ENCODE measurements at places on chromosomes 2 and 18. TPM values are rescaled to one million over a fixed set of nuclear protein-coding genes. Genes with fewer than 3 reads are reported as not detected.
A peak's percentile ranks its signal among the peaks of the same experiment; 100 is the strongest.

- no peak for DNase-seq
Observed at GRCh38 chr2:79971807-79972206, 332.7 kb downstream of the LRRTM1 start.

GRCh38 chr2:96521219-96521618 lies 15.3 kb upstream of the ARID5A start:
- DNase-seq: no peak

DNA sequence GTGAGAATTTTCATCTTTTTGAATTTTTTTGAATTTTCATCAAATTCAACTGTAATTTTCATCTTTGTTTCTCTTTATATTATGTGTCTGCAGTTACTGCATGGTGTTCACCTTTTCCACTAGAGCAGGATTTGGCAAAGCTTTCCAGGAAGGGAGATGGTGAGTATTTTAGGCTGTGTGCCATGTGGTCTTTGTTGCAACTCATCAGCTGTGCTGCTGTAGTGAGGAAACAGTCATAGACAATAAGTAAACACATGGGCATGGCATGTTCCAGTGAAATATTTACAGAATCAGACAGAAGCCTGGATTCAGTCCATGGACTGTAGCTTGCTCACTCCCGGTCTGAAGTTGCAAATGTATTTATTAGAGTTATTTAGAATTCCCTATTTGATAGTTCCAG lies 120.4 kb downstream of the DCDC2C start:
- DNase-seq: no peak

DNA sequence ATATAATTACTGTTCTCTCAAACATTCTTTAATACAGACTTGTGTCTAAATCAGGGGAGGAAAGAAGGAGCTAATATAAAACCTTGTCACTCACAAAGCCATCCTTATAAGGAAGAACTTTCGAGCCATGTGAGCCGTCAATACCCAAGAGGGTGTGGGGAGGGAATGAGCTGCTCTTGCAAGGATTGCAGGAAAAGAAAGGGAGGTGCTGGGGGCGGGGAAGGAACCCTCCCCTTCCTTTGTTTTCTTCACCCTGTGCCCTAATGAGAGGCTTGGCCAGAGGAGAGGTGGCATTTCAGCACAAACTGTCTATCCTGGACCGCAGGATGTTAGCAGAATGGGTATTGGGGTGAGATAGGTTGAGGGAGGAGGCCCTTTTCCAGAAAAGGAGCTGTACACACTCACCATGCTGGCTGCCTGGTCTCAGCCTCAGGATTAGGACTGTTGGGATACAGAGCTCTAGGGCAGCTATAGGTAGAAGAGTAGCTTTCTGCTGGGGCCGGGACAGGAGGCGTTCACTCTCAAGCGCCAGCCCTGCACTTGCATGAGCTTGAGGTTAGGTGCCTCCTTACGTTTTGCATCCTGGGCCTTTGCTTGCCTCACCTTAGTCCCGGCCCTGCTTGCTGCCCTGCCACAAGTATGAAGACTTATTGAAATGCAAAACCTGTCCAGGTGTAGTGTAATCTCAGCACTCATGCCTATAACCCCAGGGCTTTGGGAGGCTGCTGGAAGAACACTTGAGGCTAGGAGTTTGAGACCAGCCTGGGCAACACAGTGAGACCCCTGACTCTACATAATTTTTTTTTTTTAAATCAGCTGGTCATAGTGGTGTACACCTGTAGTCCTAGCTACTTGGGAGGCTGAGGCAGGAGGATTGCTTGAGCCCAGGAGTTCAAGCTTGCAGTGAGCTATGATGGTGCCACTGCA lies 190.5 kb downstream of the LOXHD1 start:
- no peak for DNase-seq

The SCN7A gene
- not detected for total RNA-seq

- DNase-seq: peak; percentile 52
Observed at GRCh38 chr2:105114551-105114950, 76.7 kb downstream of the MRPS9 start.

- no peak for DNase-seq
Observed at GRCh38 chr2:220396287-220396686, 768.9 kb downstream of the SLC4A3 start.

- no peak for DNase-seq
Observed at GRCh38 chr2:222703886-222704285, 32.4 kb downstream of the MOGAT1 start.

The MC4R gene
- not detected for total RNA-seq

- DNase-seq: no peak
Observed at GRCh38 chr2:67581751-67582150, 184.6 kb downstream of the ETAA1 start.

The NT5C1B gene
- not detected for total RNA-seq

DNA sequence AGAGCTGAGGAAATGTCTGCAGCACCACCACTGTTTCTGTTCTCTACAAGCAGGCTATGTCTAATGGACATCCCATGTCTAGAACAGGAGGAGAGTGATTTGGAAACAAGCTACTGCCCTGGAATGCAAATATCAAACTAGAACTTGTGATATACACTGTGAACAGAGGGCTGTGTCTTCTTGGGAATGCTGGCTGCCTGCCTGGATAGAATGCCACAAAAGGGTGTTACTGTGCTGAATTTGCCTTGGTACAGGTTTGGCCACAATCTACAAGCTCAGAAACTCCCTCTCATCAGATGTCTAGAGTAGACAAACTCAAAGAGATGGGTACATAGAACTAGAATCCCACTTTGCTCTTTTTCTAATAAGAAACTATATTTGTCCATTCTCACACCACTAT lies 170.5 kb downstream of the NYAP2 start:
- no peak for DNase-seq

The SERPINB12 gene
- total RNA-seq: not detected

GRCh38 chr2:16653083-16653375 lies 12.6 kb downstream of the CYRIA start:
- no peak for DNase-seq

DNA sequence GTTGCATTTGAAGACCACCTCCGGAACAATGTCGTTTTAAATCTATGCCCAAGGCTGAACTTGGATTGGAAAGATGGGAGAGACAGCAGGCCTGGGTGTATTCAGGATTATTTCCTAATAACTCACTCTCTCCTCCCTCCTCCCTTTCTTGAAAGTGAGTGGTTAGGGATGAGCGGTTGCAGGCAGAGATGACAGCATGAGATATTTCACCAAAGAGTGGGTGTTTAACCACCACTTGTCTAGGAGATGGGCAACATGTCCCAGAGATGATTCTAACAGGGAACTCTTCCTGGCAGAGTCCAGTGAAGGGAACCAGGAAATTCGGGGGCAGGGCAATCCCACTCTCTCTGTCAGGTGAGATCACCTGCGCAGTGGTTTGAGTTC lies 123.2 kb downstream of the KCTD1 start:
- no peak for DNase-seq

The ZNF385B gene
- not detected for total RNA-seq

GRCh38 chr2:96891591-96892333 lies 21.9 kb upstream of the SEMA4C start:
- DNase-seq: no peak

DNA sequence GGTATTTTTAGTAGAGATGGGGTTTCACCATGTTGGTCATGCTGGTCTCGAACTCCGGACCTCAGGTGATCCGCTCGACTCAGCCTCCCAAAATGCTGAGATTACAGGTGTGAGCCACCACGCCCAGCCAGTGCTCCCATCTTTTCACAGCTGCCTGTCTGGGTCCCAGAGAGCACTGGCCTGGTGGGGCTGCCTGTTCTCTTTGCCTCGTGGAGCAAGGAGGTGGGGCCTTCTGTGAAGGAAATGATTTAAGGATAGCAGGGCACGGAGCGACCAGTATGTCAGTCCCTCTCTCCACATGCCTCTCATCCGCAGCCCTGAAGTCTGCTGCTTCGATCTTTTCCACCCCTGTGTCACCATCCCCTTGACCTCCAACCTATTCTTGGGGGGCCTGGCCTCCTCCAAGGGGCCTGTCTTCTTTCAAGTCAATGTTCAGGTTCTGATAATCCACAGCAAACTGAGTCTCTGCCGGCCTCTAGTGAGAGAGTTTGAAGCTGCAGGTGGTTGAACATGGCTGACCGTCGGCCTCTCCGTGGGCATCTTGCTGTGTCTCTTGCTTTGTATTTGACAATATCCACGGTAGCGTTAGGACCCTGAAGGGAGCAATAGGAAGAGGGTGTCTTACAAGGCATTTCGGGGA lies 28.2 kb upstream of the GIGYF2 start:
- DNase-seq: no peak

DNA sequence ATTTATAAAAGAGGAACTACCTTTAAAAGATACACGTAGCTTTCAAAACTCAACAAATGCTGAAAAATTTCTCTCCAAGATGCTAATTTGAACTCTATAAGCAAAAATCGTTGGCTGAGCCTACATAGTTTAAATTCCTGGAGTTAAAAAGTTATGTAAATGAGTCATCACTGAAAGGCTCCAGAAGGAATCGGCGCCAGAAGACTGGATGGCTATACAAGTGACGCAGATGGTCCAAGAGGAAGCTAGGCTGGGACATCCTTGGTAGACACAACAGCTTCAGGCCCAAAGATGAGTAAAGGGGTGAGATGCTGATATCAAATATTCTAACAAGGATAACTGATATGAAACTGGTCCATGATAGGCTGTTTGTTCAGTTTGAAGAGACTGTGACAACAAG lies 22.8 kb upstream of the DNAH6 start:
- DNase-seq: peak; percentile 72

DNA sequence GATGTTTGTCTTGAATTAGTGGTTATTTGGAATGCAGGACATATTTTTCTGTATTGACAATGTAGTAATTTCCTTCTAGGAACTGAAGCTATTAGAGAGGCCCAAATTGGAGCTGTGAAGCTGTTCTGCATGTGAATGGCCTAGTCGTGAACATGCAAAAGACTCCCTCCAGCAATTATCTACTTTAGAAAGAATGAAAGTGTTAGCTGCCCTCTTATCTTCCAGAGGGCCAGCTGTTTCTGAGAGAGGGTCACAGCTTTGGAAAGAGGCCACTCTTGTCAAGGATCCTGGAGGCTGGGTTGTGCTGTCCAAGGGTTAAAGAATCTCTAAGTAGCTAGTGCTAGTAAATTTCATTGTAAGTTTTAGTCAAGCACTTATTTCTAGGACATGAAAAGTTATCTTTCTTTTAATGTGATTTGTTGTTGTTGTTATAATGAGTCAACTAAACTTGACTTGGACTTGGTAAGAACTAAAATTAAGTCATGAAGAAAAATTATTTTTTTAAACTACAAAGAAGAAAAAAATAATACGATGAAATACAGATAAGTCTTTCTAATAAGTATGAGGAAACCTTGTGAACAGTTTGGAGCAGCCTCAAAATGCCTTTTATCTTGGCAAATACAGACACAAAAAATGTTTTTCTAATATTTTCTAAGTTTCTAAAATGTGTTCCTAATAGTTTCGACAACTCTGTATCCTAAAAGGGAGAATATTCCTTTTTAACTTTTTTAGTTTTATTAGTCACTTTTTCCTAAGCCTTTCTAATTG lies 36.8 kb downstream of the DPP4 start:
- DNase-seq: no peak

DNA sequence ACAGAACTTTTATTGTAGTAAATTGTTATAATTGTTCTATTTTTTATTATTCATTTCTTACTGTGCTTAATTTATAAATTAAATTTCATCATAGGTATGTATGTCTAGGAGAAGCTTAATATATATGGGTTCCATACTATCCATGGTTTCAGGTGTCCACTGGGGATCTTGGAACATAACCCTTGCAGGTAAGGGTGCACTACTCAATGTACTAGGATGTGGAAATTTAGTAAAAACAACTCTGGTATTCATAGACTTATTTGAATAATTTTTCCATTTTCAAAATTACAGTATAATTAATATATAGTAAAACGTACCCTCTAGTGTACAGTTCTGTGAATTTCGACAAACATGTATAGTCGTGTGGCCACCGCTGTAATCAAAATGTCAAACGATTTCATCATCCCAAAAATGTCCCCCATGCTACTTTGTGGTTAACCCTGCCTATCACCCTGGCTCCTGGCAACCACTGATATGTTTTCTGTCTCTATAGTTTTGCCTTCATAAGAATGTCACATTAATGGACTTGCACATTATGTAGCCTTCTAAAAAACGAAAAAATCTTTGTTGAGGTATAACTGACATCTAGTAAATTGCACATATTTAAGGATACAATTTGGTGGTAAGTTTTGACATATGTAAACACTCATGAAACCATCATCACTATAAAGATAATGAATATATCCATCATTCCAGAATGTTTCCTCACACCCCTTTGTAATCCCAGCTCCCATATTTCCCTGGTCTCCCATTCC lies 45.7 kb downstream of the ARL5A start:
- DNase-seq: no peak

The SIGLEC15 gene
- total RNA-seq: 2.5 TPM
